Smooth muscle cell of the coronary artery (primary cell): ENCODE measurements at places on chromosomes 11 and 22. TPM values are rescaled to one million over a fixed set of nuclear protein-coding genes. Genes with fewer than 3 reads are reported as not detected.

PDGFD gene
- 2.0 and 61.0 TPM in 2 replicates for total RNA-seq

SLC22A12 gene
- total RNA-seq: not detected in 2 replicates

ALKBH3 gene
- total RNA-seq: 16.3 and 29.9 TPM in 2 replicates

TRIOBP gene
- total RNA-seq: 90.2 and 131 TPM in 2 replicates

LMO2 gene
- 2.1 and 41.3 TPM in 2 replicates for total RNA-seq

APOL1 gene
- 12.0 and 45.5 TPM in 2 replicates for total RNA-seq

IL18 gene
- 0.08 and 0.12 TPM in 2 replicates for total RNA-seq

MRGPRX3 gene
- total RNA-seq: not detected in 2 replicates

ZNF74 gene
- total RNA-seq: 7.7 and 10.7 TPM in 2 replicates

ASRGL1 gene
- 1.1 and 1.5 TPM in 2 replicates for total RNA-seq

PKP3 gene
- total RNA-seq: 0.12 and 0.60 TPM in 2 replicates

FREY1 gene
- total RNA-seq: 0.75 and 1.8 TPM in 2 replicates

DCHS1 gene
- total RNA-seq: 2.1 and 4.0 TPM in 2 replicates

NNMT gene
- 782 and 1,011 TPM in 2 replicates for total RNA-seq

OR51I1 gene
- not detected in 2 replicates for total RNA-seq

ACRV1 gene
- not detected in 2 replicates for total RNA-seq

MYO18B gene
- under 0.01 and 6.7 TPM in 2 replicates for total RNA-seq

OR52E8 gene
- not detected in 2 replicates for total RNA-seq

NAP1L4 gene
- total RNA-seq: 81.2 and 106 TPM in 2 replicates

VEGFB gene
- total RNA-seq: 20.7 and 23.5 TPM in 2 replicates

PHLDA2 gene
- 0.23 and 5.7 TPM in 2 replicates for total RNA-seq

ZNRF3 gene
- 1.9 and 2.3 TPM in 2 replicates for total RNA-seq

CASP1 gene
- total RNA-seq: 5.9 and 56.3 TPM in 2 replicates

PNPLA3 gene
- 0.47 and 2.4 TPM in 2 replicates for total RNA-seq

CDKN1C gene
- 2.4 and 3.0 TPM in 2 replicates for total RNA-seq

PYGM gene
- 0.68 and 4.0 TPM in 2 replicates for total RNA-seq

CARD10 gene
- total RNA-seq: 1.9 and 4.3 TPM in 2 replicates

BRSK2 gene
- 0.23 and 0.47 TPM in 2 replicates for total RNA-seq

B3GAT3 gene
- total RNA-seq: 17.2 and 20.3 TPM in 2 replicates

OR52A1 gene
- not detected in 2 replicates for total RNA-seq

TMEM86A gene
- 0.47 and 0.68 TPM in 2 replicates for total RNA-seq

RAB3IL1 gene
- total RNA-seq: 3.5 and 19.3 TPM in 2 replicates

BBOX1 gene
- total RNA-seq: not detected in 2 replicates

OR10A5 gene
- total RNA-seq: not detected in 2 replicates

PATE2 gene
- total RNA-seq: 0.15 TPM in 1 of 2 replicates, not detected in the other

DGCR8 gene
- 28.3 and 29.3 TPM in 2 replicates for total RNA-seq

GDPD4 gene
- total RNA-seq: not detected in 2 replicates

MRGPRE gene
- not detected in 2 replicates for total RNA-seq

OR10D3 gene
- total RNA-seq: not detected in 2 replicates

CHST1 gene
- total RNA-seq: 0.15 and 1.3 TPM in 2 replicates

SNX32 gene
- total RNA-seq: 1.1 and 4.3 TPM in 2 replicates

BTBD18 gene
- not detected in 2 replicates for total RNA-seq

B3GAT1 gene
- not detected in 2 replicates for total RNA-seq
